Activated T-cell treated with anti-CD3 and anti-CD28 coated beads for 24 hours (primary cell): ENCODE measurements at places on chromosomes 4 and X.

DNA sequence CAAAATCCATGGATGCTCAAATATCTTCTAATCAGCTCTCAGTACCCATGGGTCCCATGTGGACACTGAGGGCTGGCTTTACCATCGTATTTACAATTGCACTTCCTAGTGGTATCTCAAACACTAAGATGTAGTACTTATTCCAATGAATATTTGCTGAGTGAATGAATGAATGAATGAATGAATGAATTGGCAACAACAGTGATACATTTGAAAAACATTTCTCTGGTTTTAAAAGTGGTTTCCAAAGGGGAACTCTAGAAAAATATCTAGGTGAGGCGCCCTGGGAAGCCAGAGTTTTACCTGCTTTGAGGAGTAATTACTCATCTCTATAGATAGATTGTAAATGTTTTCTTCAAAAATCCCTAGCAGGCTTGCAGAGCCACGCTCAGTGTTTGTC is 76.6 kb downstream of the CYTL1 start:
- no peak for DNase-seq

DNA sequence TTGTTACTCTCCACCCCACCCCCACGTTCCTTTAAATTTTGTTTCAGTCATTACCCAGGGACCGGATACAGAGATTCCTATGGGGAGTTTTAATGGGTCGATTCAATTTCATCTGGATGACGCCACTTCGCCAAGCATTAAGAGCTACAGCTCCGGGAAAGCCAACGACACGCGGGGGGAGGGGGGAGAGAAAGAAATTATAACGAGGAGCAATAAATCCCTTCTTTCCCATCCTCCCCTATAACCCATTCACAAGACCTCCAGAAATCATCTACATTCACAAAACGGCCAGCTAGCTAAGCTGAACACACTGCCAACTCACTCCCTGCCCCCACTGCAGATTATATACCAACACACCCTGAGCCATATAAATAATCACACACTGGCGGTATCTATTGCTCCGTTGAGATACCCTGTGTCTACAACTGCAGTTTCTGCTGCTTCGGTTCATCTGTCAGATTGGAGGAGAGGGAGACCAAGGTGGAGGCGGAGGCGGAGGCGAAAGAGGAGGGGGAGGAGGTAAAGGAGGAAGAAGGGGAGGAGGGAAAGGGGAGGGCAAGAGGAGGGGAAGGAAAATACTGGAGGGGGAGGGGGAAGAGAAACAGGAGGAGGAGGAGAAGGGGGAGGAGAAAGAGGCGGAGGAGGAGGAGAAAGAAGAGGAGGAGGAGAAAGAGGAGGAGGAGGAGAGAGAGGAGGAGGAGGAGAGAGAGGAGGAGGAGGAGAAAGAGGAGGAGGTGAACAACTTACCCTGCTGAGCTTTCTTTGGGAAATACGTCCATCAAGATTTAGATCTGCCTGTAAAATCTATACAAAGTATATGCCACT is 113.9 kb upstream of the VAMP7 start:
- DNase-seq: peak; percentile 1

- DNase-seq: no peak
These were observed 84.9 kb downstream of the MAML3 start for GRCh38 chr4:140069066-140069465.

DNA sequence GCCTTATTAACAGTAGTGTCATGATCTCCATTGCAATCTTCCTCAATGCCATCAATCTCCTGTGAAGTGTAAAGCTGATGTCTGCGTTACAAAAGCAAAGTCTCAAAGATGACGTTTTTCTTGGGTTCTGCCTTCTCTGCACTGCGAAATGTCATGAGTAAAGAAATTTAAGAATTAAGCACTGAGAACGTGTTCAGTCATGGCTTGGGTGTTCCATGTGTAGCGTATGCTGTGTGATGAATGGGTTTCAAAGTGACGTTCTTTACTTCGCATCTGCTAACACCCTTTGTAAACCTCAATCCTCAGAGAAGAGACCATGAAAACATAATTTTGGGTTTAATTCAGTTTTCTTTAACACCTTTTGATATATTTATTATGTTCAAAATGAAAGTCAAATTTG is 999 bp downstream of the NAP1L5 start:
- no peak for DNase-seq

DNA sequence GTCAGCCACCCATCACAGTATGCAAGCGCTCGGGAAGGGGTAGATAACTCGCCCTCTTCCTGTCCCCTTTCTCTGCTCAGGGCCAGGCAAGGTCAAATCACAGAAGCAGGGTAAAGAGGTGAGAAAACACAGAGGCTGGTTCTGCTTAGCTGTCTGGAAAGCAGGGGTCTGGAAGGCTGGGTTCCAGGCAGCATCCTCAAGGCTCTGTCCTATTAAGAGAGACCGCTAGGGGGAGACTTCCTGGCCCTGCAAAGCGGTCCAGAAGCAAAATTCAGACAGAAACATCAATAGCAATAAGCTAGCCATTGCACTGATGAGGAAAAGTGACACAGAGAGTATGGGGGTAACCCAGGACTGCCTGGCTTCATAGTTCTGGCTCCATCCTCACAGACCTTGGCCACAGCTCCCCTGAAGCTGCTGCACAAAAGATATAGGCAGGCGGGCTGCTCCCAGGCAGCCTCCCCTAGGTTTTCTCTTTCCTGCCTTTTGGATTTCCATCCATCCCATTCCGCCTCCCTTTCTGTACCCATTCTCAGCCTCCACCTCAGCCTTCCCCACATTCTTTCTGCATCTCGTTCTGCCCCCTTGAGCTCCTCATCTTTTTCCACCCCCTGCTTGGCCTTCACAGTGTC is 308.5 kb downstream of the EVC2 start:
- DNase-seq: no peak

GRCh38 chrX:155534800-155535199 is 76.4 kb upstream of the F8A3 start:
- no peak for DNase-seq

DNA sequence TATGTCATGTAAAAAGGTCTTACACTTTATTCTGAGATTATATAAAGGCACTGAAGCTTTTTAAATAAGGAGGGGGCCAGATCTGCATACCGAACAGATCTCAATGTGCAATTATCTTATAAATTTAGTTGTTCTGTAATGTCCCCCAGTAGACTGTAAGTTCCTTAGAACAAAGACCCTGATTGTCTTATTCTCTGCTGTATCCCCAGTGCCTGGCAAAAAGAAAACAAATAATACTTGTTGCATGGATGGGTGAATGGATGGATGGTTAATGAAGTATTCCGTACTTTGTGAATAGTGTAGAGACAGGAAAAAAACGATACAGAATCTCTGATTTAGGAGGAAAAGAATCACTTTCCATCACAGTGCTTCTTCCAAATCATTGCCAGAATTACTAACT is 141.5 kb downstream of the CHM start:
- DNase-seq: no peak

- no peak for DNase-seq
These were observed 278.6 kb upstream of the GNPDA2 start for GRCh38 chr4:45004847-45005565.

- DNase-seq: no peak
These were observed 130.6 kb downstream of the FBXO8 start for GRCh38 chr4:174152717-174153466.
